ENCODE measurements at places on chromosomes 7 and 10. TPM values are rescaled to one million over a fixed set of nuclear protein-coding genes. Genes with fewer than 3 reads are reported as not detected.

GRCh38 chr7:47389171-47389922, 192.6 kb downstream of the TNS3 start:
- H3K27ac ChIP-seq = no peak overlapping the region
- no peak overlapping the region for H3K4me3 ChIP-seq
- H3K27me3 ChIP-seq = no peaks in the 10 kb centered on the region
- H3K36me3 ChIP-seq = no peaks in the 10 kb centered on the region
- DNase-seq = no peak
- no peaks in the 10 kb centered on the region for H3K4me1 ChIP-seq

DNA sequence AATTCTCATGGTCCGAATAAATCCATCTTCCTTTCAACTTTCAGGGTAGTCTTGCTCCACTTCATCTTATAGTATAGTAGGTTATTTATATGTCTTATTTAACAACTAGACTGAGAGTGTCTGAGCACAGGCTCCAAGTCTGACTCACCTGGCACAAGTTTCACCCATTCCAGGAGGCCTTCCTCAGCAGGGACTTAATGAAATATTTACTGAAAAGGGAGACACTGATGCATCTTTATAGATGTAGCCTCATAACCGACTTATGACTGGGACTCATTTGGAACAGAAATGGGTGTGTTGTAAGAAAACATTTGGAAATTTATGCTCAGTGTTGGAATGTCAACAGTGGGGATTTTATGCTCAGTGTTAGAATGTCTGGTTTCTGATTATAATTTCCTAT, 59.9 kb downstream of the CH25H start:
- no peak overlapping the region for H3K4me3 ChIP-seq
- H3K4me1 ChIP-seq = no peaks in the 10 kb centered on the region
- no peak for DNase-seq
- H3K27me3 ChIP-seq = no peaks in the 10 kb centered on the region
- H3K27ac ChIP-seq = no peak overlapping the region
- H3K36me3 ChIP-seq = no peaks in the 10 kb centered on the region

GRCh38 chr7:131068604-131069021, 259.1 kb upstream of the MKLN1 start:
- H3K27ac ChIP-seq = peak overlapping the region; percentile 23
- H3K27me3 ChIP-seq = no peaks in the 10 kb centered on the region
- peaks cover 33% of the 10 kb centered on the region for H3K4me1 ChIP-seq
- H3K4me3 ChIP-seq = no peak overlapping the region
- no peak for DNase-seq
- no peaks in the 10 kb centered on the region for H3K36me3 ChIP-seq

- no peak overlapping the region for H3K4me3 ChIP-seq
- DNase-seq = no peak
- no peaks in the 10 kb centered on the region for H3K36me3 ChIP-seq
- H3K27ac ChIP-seq = no peak overlapping the region
These were observed 73.9 kb downstream of the TMEM130 start for GRCh38 chr7:98795741-98796493.

DNA sequence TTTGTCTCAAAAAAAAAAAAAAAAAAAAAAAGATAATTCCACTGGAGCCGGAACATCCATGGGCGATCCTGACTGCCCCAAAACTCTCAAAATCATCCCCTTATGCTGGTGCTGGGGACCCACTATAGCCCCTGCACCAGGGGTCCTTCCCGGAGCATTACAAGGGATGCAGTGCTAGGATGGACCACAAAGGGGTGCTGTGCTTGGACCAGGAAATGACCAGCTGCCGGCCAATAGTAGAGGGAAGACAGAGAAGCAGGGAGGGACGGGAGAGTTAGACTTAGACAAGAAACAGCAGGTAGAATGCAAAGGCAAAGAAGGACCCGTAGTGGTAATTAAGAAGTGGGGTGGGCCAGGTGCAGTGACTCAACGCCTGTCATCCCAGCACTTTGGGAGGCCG, 40.5 kb downstream of the RCC1L start:
- H3K27ac ChIP-seq = no peak overlapping the region
- no peaks in the 10 kb centered on the region for H3K27me3 ChIP-seq
- no peaks in the 10 kb centered on the region for H3K36me3 ChIP-seq
- DNase-seq = no peak
- H3K4me3 ChIP-seq = no peak overlapping the region

DNA sequence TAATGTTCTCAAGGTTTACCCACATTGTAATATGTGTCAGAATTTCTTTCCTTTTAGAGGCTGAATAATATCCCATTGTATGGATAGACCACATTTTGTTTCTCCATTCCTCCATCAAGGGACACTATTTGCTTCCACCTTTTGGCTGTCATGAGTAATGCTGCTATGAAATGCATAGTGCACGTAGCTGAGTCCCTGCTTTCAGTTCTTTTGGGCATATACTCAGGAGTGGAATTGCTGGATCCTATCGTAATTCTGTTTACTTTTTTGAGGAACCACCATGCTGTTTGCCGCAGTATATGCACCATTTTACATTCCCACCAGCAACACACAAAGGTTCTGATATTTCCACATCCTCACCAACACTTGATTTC, 60.0 kb downstream of the PRF1 start:
- no peak overlapping the region for H3K4me3 ChIP-seq
- H3K27me3 ChIP-seq = no peaks in the 10 kb centered on the region
- no peak for DNase-seq
- no peaks in the 10 kb centered on the region for H3K36me3 ChIP-seq
- no peak overlapping the region for H3K27ac ChIP-seq

GRCh38 chr10:35585356-35585755, 19.8 kb upstream of the GJD4 start:
- H3K27me3 ChIP-seq = no peaks in the 10 kb centered on the region
- no peaks in the 10 kb centered on the region for H3K36me3 ChIP-seq
- no peak overlapping the region for H3K27ac ChIP-seq
- no peak for DNase-seq

- no peak overlapping the region for H3K27ac ChIP-seq
- H3K36me3 ChIP-seq = no peaks in the 10 kb centered on the region
- no peaks in the 10 kb centered on the region for H3K27me3 ChIP-seq
- H3K4me3 ChIP-seq = no peak overlapping the region
- no peak for DNase-seq
These were observed 750.7 kb downstream of the MAGI2 start for GRCh38 chr7:78702770-78703169.

GRCh38 chr7:21422751-21423150, 5.1 kb upstream of the SP4 start:
- no peak overlapping the region for H3K27ac ChIP-seq
- no peak for DNase-seq
- peaks cover 7% of the 10 kb centered on the region for H3K4me1 ChIP-seq
- H3K4me3 ChIP-seq = no peak overlapping the region
- H3K27me3 ChIP-seq = no peaks in the 10 kb centered on the region

DNA sequence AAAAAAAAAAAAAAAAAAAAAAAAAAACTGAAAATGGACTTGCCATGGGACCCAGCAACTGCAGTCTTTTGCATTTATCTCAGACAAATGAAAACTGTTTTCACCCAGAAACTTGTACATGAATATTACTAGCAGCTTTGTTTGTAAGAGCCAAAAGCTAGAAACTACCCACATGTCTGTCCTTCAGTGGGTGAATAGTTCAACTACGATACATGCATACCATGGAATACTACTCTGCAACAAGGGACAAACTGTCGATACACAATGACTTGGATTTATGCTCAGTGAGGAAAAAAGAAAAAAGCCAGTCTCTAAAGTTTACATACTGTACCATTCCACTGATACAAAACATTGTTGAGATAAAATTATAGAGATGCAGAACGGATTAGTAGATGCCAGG, 195.6 kb downstream of the KIAA1217 start:
- no peak for DNase-seq
- H3K36me3 ChIP-seq = no peaks in the 10 kb centered on the region
- no peaks in the 10 kb centered on the region for H3K4me1 ChIP-seq
- no peaks in the 10 kb centered on the region for H3K27me3 ChIP-seq

DNA sequence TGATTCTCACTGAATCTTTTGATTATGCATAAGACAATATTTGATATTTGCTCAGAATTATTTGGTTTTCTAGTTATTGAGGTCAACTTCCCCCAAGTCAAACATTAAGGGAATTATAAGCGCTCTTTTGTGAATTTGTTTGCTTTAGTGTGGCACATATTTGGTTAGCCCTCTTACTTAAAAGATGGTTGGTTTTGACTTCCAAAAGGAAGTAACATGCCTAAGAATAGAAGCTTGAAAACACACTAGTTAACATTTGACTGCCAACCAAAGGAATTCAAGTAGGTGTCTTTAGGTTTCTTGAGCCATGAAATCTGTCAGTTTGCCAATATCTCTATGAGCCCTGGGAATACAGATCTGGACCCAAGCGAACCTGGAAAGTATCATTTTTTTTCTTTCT, 24.9 kb downstream of the STEAP4 start:
- DNase-seq = no peak
- no peaks in the 10 kb centered on the region for H3K4me1 ChIP-seq
- H3K27ac ChIP-seq = no peak overlapping the region
- H3K27me3 ChIP-seq = no peaks in the 10 kb centered on the region
- no peak overlapping the region for H3K4me3 ChIP-seq
- H3K36me3 ChIP-seq = no peaks in the 10 kb centered on the region

- no peaks in the 10 kb centered on the region for H3K36me3 ChIP-seq
- peaks cover 3% of the 10 kb centered on the region for H3K4me1 ChIP-seq
- no peak overlapping the region for H3K4me3 ChIP-seq
These were observed 6.5 kb upstream of the ADCY1 start for GRCh38 chr7:45567713-45568112.

DNA sequence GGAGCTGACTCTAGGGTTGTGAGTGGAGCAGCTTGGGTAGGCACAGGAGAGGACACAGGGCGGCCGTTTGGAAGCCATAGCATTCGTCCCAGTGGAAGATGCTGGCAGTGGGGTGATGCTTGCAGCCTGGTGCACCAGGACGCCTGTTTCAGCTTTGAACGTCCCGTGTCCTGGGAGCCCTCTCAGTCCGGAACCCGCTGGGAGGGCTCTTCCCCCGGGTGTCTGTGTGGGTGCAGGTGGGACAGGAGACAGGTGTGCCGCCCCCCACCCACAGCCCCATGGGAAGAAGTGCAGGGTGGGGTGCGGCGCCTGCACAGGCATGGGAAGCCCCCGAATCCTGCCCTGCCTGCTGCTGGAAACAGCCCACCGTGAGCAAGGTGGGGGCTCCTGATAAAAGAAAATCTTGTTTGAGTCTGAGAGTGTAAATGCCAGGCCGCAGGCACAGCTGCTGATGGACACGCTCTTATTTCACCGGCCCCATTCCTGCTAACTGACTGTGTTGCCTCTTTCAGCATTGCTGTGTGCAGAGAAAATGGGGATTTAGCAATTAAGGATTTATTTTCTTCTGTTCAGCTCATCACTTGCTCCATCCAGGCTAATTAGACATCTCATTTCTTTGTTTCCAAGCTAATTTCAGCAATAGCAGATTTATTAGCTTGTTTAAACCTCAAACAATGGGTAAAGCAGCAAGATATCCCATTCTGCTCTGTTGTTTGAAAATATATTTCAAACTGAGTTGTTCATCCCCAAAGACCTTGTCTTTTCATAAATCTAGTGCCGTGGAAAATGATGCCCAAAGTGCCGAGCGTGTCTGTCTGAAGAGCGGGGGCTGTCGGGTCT, 54.9 kb upstream of the DPYSL4 start:
- H3K27me3 ChIP-seq = no peaks in the 10 kb centered on the region
- no peak overlapping the region for H3K27ac ChIP-seq
- no peak overlapping the region for H3K4me3 ChIP-seq
- no peak for DNase-seq
- H3K4me1 ChIP-seq = no peaks in the 10 kb centered on the region

- H3K27ac ChIP-seq = no peak overlapping the region
- no peak overlapping the region for H3K4me3 ChIP-seq
- no peaks in the 10 kb centered on the region for H3K4me1 ChIP-seq
- no peaks in the 10 kb centered on the region for H3K36me3 ChIP-seq
- H3K27me3 ChIP-seq = no peaks in the 10 kb centered on the region
These were observed 99.3 kb downstream of the CFAP58 start for GRCh38 chr10:104452977-104453376.

DNA sequence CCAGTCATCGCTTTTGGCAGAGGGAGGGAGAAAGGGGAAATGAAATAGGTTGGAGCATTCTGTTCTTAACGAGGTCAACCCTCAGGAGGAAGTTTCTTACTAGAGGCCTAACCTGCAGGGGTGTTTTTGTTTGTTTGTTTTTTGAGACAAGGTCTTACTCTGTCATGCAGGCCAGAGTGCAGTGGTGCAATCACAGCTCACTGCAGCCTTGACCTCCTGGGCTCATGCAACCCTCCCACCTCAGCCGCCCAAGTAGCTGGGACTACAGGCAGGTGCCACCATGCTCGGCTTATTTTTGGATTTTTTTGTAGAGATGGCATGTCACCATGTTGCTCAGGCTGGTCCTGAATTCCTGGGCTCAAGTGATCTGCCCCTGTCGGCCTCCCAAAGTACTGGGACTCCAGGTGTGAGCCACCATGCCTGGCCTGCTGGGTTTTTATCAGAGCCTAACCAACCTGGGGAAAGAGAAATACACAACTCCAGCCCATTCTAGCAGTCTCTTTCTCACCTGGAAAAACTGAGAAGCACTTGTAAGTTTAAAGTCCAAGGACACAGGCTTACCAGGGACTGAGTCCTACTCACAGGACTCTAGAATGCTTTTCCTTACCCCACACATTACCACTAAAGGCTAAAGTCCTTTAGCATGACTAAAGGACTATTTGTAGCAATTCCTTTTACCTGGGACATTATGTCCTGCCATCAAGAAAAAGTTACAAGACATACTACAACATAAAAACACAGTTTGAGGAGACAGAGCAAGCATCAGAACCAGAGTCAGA, 101.0 kb upstream of the EGFR start:
- H3K27me3 ChIP-seq = no peaks in the 10 kb centered on the region
- no peaks in the 10 kb centered on the region for H3K36me3 ChIP-seq
- H3K4me1 ChIP-seq = no peaks in the 10 kb centered on the region
- no peak overlapping the region for H3K4me3 ChIP-seq

- no peaks in the 10 kb centered on the region for H3K4me1 ChIP-seq
- H3K27ac ChIP-seq = no peak overlapping the region
- no peak overlapping the region for H3K4me3 ChIP-seq
These were observed 84.0 kb downstream of the SEMA3D start for GRCh38 chr7:85102813-85103350.

GRCh38 chr10:122261584-122261983, 9.5 kb upstream of the BTBD16 start:
- no peak for DNase-seq
- no peak overlapping the region for H3K27ac ChIP-seq
- no peaks in the 10 kb centered on the region for H3K27me3 ChIP-seq
- H3K4me3 ChIP-seq = no peak overlapping the region
- H3K4me1 ChIP-seq = peaks cover 14% of the 10 kb centered on the region

GRCh38 chr7:73850781-73851207, 8.5 kb upstream of the METTL27 start:
- no peak overlapping the region for H3K4me3 ChIP-seq
- H3K4me1 ChIP-seq = peaks cover 48% of the 10 kb centered on the region
- peak overlapping the region; percentile 82 for H3K27ac ChIP-seq
- H3K27me3 ChIP-seq = no peaks in the 10 kb centered on the region
- H3K36me3 ChIP-seq = no peaks in the 10 kb centered on the region
- DNase-seq = peak; percentile 56

DNA sequence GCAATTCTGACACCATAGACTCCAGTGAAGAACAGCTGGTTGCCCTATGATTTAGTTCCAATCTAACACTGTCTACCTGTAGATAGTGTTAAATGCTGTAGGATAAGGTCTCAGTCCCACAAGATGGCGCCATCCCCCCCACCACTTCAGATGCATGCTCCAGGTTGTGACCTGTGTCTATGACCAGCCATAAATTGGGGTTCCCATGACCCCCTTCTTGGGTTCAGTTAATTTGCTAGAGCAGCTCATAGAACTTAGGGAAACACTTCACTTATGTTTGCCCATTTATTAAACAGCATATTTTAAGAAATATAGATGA, 13.1 kb downstream of the CCSER2 start:
- H3K27me3 ChIP-seq = no peaks in the 10 kb centered on the region
- no peak for DNase-seq
- no peak overlapping the region for H3K27ac ChIP-seq
- H3K4me3 ChIP-seq = no peak overlapping the region

The PTPN20 gene
- total RNA-seq = 4.9 TPM

The TMEM130 gene
- total RNA-seq = 1.5 TPM

The KAT6B gene
- total RNA-seq = 67.0 TPM

The MUC12 gene
- 445 TPM for total RNA-seq

The ANK3 gene
- 169 TPM for total RNA-seq

The IFIT1B gene
- total RNA-seq = not detected

Measured in transverse colon (tissue), 4 donors.